ENCODE measurements at places on chromosomes 2 and 18. TPM values are rescaled to one million over a fixed set of nuclear protein-coding genes. Genes with fewer than 3 reads are reported as not detected.

Gene CDH7
- total RNA-seq: 2.7 TPM

Gene FOXI3
- 0.25 TPM for total RNA-seq

Gene ARHGAP25
- 2.0 TPM for total RNA-seq

Gene MROH2A
- total RNA-seq: not detected

Gene ANKRD30B
- not detected for total RNA-seq

Gene STPG4
- total RNA-seq: 0.49 TPM

Gene CFAP221
- 6.4 TPM for total RNA-seq

Gene TEKT4
- not detected for total RNA-seq

Gene ST8SIA3
- 22.6 TPM for total RNA-seq

Gene MC4R
- total RNA-seq: 1.2 TPM

Gene PROM2
- 0.98 TPM for total RNA-seq

Gene CROCC2
- not detected for total RNA-seq

Gene CD226
- 0.74 TPM for total RNA-seq

Gene ASIC4
- 3.4 TPM for total RNA-seq

Gene LDLRAD4
- total RNA-seq: 63.4 TPM

Gene SCN3A
- total RNA-seq: 194 TPM

Gene PKDCC
- 9.6 TPM for total RNA-seq

Gene LTBP1
- 30.7 TPM for total RNA-seq

Gene CLEC4F
- total RNA-seq: not detected

Gene ZNF396
- 3.2 TPM for total RNA-seq

Gene LRRTM1
- total RNA-seq: 10.6 TPM

Gene VWA3B
- total RNA-seq: 0.98 TPM

Gene MOCOS
- 0.25 TPM for total RNA-seq

Gene HOXD4
- not detected for total RNA-seq

Gene EVX2
- not detected for total RNA-seq

Gene FMNL2
- 88.3 TPM for total RNA-seq

Gene TMEM37
- not detected for total RNA-seq

Gene TAF4B
- total RNA-seq: 1.5 TPM

Gene TCF7L1
- total RNA-seq: 0.98 TPM

Gene PTPRN
- total RNA-seq: 32.7 TPM

Gene PRKD3
- 24.6 TPM for total RNA-seq

Gene PSMA8
- total RNA-seq: not detected

Gene AQP12A
- total RNA-seq: not detected

Gene PSTPIP2
- total RNA-seq: 1.2 TPM

Gene EGR4
- not detected for total RNA-seq

Gene MDH1B
- total RNA-seq: 3.4 TPM

Gene ATP8B1
- total RNA-seq: 4.2 TPM

Gene ARHGEF33
- 2.7 TPM for total RNA-seq

Gene FOXD4L1
- 0.25 TPM for total RNA-seq

Gene ZAP70
- 0.49 TPM for total RNA-seq

Gene ATP6V1B1
- total RNA-seq: not detected

All from temporal lobe (tissue), 4 donors.